ENCODE measurements at places on chromosomes 16 and 17.

- no peak for DNase-seq
Measured at GRCh38 chr17:62094175-62094574, 29.1 kb upstream of the MED13 start.

- DNase-seq, result no peak
Measured at GRCh38 chr17:64058621-64059020, 38.2 kb upstream of the ICAM2 start.

- no peak for DNase-seq
Measured at GRCh38 chr17:6554871-6555330, 1.5 kb downstream of the PITPNM3 start.

- DNase-seq, result no peak
Measured at GRCh38 chr17:10033449-10033848, 128.4 kb upstream of the RCVRN start.

GRCh38 chr17:2418572-2418971 lies 17.7 kb upstream of the MNT start:
- no peak for DNase-seq

GRCh38 chr16:49056546-49056945 lies 225.1 kb downstream of the CBLN1 start:
- no peak for DNase-seq

DNA sequence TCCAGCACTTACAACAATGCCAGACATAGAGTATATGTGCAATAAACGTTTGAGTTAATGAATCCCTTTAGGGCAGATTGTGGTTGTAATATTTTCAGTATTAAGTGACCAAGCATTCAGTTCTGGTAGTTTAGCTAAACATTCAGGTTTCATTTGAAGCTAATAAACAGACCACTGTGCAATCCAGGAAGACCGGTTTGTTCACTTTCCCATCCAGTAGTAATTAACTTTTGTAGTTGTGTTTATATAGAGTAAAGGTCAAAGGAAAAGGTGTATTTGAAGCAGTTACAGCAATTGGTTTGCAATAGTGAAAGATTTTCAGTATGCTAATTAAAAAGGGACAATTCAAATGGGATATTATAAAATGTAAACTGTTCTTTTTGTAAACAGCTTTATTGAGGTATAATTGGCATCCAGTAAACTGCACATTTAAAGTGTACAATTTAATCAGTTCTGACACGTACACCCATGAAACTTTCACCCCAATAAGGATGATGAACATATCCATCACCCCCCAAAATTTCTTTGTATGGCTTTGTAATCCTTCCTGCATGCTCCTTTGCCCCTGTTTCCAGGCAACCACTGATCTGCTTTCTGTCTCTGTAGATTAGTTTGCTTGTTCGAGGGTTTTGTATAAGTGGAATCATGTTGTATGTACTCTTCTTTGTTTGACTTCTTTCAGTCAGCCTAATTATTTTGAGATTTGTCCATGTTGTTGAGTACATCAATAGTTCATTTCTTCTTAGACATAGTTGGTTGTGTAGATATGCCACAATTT lies 26.3 kb downstream of the MRTFB start:
- DNase-seq, result no peak

DNA sequence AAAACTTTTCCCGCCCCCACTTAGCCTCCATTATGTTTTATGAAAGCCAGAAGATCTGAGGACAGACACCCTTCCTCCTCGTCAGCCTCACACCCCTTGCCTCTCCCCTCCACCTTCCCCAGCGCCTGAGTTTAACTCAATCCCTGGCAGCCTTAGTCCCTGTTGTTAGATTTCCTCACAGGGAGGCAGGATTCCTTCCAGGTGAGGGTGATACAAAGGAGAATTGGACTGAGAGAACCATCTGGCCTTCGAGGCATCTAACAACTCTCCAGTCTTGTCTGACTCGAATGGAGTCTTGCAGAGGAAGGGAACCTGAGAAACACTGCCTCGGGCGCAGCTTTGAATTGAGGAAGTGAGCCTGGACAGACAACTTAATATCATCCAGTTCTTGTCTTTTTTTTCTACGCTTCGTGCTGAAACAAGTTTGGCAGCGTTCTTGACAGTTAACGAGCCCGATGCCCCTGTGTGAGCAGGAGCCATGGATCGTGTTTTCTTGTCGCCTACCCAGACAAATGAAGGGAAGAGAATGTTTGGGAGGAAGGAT lies 1.3 kb upstream of the ZNF768 start:
- no peak for DNase-seq

DNA sequence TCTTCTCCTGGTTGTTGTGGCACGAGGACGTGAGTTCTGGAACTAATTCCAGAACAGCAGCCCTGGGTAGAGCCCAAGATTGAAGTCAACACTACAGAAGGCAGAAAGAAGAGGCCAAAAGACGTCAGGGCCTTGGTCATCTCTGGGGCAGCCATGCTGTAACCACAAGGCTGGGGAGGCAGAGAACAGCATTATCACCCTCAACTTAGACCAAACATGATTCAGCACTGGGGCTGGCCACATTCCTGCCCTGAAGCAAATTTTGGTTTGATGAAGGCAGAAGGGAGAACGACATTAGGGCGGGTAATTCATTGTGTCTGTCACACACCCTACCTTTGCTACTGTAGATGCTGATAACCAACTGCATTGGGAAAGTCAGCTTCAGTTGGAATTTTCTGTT lies 9.7 kb upstream of the ALOX15B start:
- no peak for DNase-seq

- no peak for DNase-seq
Measured at GRCh38 chr17:35051183-35051578, 12.3 kb downstream of the RFFL start.

DNA sequence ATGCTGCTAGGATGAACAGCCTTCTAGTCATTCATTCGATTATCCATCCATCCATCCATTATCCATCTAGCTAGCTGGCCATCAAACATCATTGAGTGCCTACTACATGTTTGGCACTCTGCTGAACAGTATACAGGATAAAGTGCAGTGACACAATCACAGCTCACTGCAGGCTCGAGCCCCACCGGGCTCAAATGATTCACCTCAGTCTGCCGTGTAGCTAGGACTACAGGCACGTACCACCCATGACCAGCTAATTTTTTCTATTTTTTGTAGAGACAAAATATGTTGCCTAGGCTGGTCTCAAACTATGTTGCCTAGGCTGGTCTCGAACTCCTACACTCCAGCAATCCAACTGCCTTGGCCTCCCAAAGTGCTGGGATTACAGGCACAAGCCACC lies 50.0 kb downstream of the SSH2 start:
- DNase-seq, result no peak

- no peak for DNase-seq
Measured at GRCh38 chr17:42894283-42895184, 6.1 kb upstream of the G6PC1 start.

- peak; percentile 85 for DNase-seq
Measured at GRCh38 chr17:81821603-81822311, 11.3 kb downstream of the MCRIP1 start.

GRCh38 chr17:57762452-57763395 lies 17.6 kb upstream of the CCDC182 start:
- DNase-seq, result no peak

- DNase-seq, result no peak
Measured at GRCh38 chr17:49031965-49032928, 35.1 kb downstream of the IGF2BP1 start.
